ENCODE measurements at places on chromosomes 1 and 21. TPM values are rescaled to one million over a fixed set of nuclear protein-coding genes. Genes with fewer than 3 reads are reported as not detected.

Gene PLPP3
- 270 TPM for total RNA-seq

Gene CCDC185
- total RNA-seq: not detected

Gene SLAMF9
- total RNA-seq: not detected

Gene S100A12
- not detected for total RNA-seq

Gene ABCA4
- total RNA-seq: 0.09 TPM

Gene FTCD
- total RNA-seq: 0.27 TPM

Gene LCE2C
- not detected for total RNA-seq

Gene HSD3B2
- total RNA-seq: not detected

Gene KCNE1
- total RNA-seq: 0.74 TPM

Gene PHACTR4
- 7.5 TPM for total RNA-seq

Gene ESPN
- not detected for total RNA-seq

Gene CELA3A
- not detected for total RNA-seq

Gene ANKRD65
- total RNA-seq: 2.4 TPM

Gene OR2L2
- not detected for total RNA-seq

Gene CYP4A11
- total RNA-seq: not detected

Gene CDA
- total RNA-seq: not detected

Gene KPRP
- not detected for total RNA-seq

Gene PPIAL4G
- total RNA-seq: not detected

Gene FCAMR
- total RNA-seq: not detected

Gene MRTO4
- total RNA-seq: 9.0 TPM

Gene DFFB
- 7.8 TPM for total RNA-seq

Gene TNFRSF1B
- 10.7 TPM for total RNA-seq

Gene TBX19
- total RNA-seq: not detected

Gene SPRR2E
- not detected for total RNA-seq

Gene EXO1
- 1.2 TPM for total RNA-seq

Gene C4BPA
- not detected for total RNA-seq

Gene SLC45A1
- 2.0 TPM for total RNA-seq

Gene FALEC
- total RNA-seq: not detected

Gene PLEKHG5
- 5.1 TPM for total RNA-seq

Gene FCRL2
- total RNA-seq: not detected
